ENCODE measurements at places on chromosomes 5 and 9.

DNA sequence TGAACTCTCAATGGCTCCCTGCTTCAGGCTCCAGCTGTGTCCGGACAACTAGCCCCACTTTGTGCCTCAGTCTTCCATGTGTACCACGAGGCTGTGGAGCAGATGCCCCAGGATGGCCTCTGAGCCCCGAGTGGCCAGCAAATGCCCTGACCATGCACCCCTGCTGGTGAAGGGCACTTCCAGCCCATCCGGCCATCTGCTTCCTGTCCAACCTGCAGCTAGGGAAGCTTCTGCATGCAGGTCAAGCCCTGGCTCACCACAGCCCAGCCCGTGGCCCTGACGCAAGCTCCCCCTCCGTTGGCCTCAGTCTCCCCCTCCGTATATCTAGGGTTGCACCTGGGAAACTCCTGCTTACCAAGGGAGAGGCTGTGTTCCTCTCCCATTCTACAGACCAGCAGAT, 4.8 kb downstream of the NINJ1 start:
- no peak for DNase-seq

GRCh38 chr5:152623951-152624350, 218.9 kb upstream of the NMUR2 start:
- DNase-seq: no peak

DNA sequence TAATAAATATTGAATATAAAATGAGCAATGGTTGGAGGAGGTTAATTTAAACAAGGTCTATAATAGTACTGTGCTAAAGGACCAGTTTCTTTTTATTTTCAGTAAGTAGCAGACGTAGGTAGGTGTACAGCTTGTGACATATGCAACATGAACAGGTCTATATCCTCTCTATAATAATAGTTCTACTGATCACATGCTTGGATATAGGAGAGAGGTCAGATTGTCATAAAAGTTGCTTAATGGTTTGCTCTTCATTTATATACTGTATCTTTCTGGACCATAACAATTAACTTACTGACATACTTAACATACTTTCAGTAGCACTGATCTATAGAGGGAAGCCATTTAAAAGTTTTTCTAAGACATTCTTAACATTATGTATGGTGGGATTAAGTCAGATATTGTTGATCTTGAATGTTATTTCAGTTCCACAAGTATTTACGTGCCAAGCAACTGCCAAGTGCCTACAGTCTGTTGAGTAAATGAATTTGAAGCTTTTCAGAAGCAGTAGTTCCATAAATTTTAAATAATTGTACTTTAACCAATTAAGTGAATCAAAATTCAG, 68.0 kb downstream of the DENND4C start:
- no peak for DNase-seq

- no peak for DNase-seq
Measured at GRCh38 chr5:35668319-35668718, 50.7 kb downstream of the SPEF2 start.

DNA sequence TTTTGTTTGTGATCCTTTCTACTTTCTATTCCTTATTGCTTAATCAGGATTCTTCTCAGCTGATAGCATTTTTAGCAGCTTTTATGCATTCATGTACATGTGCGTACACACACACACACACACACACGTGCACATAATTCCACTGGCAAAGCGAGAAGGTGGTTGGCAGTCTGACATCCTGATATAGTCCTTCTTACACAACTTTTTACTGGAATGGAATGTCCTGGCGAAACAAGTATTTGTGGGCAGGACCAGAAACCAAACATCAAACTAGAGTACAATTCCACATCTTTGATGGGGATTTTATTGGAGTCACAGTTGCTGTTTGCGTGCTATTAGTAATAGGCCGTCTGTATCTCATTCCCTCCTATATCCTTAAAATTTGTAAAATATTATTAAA, 356.5 kb downstream of the CCDC171 start:
- no peak for DNase-seq

- no peak for DNase-seq
Measured at GRCh38 chr9:98171176-98171925, 21.1 kb downstream of the CORO2A start.

DNA sequence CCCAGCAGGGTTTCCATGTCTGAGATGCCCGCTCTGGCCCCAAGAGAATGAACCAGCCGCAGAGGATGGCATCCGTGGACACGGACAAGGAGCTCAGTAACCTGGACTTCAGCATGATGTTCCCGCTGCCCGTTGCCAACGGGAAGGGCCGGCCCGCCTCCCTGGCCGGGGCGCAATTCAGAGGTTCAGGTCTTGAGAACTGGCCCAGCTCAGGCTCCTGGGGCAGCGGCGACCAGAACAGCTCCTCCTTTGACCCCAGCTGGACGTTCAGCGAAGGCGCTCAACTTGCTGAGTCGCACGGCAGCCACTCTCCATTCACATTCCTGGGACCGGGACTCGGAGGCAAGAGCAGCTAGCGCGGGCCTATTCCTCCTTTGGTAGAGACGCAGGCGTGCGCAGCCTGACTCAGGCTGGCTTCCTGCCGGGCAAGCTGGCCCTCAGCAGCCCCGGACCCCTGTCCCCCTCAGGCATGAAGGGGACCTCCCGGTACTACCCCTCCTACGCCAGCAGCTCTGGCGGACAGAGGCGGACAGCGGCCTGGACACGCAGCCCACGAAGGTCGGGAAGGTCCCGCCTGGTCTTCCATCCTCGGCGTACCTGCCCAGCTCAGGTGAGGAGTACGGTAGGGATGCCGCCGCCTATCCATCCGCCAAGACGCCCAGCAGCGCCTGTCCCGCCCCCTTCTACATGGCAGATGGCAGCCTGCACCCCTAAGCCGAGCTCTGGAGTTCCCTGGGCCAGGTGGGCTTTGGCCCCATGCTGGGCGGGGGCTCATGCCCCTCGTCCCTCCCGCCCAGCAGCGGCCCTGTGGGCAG, 74.4 kb downstream of the INSL6 start:
- no peak for DNase-seq

- DNase-seq: no peak
Measured at GRCh38 chr9:136284311-136284710, 19.6 kb downstream of the CCDC187 start.

- no peak for DNase-seq
Measured at GRCh38 chr9:6894135-6894534, 136.4 kb downstream of the KDM4C start.

- DNase-seq: no peak
Measured at GRCh38 chr9:92177591-92177990, 62.4 kb upstream of the SPTLC1 start.

DNA sequence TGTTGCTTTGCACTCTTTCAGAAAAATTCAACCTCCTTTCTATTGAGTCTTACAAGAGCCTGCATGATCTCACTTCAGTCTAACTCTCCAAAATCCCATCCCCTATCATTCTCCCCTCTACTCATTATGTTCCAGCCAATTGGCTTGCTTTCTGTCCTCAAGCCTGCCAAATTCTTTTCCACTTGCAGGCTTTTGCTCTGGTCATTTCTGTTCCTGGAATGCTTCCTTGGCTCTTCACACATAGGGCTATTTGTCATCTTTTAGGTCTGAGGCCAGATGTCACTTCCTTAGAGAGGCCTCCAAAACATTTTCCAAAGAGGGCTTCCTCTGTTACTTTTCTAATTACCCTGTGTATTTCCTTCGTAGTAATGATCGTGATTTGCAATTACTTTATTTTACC, 11.8 kb upstream of the CHD1 start:
- no peak for DNase-seq

DNA sequence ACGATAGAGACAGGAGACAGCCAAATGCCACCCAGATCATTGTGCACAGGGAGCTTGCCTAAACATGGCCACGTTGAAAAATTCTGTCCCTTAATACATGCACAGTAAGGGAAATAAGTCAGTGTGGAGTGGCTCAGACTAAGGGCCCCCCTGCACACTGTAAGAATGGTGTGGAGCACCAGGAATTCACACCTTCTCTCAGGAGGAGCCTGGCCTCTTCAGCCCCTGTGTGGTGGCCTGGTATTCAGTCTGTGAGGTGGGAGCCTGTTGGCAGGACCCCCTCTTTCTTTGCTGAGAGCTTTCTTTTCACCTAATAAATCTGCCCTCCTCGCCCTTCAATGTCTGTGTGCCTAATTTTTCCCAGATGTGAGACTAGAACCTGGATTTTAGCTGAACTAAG, 66.1 kb upstream of the RASGRF2 start:
- DNase-seq: no peak

- DNase-seq: no peak
Measured at GRCh38 chr5:80151890-80152289, 104.0 kb downstream of the SERINC5 start.

DNA sequence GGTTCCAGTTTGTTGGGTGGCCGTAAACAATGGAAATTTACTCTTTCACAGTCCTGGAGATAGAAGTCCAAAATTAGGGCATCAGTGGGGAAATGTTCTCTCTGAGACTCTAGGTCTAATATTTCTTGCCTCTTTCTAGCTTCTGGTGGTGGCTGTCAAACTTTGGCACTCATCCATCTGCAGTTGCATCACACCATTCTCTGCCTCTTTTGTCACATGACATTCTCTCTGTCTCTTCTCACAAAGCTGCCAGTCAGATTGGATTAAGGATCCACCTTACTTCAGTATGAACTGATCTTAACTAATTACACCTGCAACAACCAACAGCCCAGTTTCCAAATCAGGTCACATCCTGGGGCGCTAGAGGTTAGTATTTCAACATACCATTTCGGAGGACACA, 222.9 kb upstream of the FTMT start:
- DNase-seq: no peak

DNA sequence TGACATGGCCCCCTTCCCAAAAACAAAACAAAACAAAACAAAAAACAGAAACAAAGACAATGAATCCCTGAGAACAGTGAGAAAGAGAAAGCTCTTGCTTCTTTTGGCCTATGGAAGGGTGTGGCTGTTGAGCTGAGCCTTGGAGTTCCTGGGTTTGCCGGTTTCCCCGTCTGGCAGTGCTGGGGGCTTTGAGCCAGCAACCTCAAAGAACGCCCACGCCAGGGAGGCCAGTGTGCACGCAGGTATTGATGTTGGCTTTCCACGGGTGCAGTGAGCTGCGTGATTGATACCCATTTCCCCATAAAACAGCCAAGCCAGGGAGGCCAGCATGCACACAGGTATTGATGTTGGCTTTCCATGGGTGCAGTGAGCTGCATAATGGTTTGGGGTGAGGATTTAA, 8.3 kb upstream of the LCN1 start:
- DNase-seq: no peak

GRCh38 chr9:70441622-70442021, 27.2 kb upstream of the KLF9 start:
- DNase-seq: no peak

- no peak for DNase-seq
Measured at GRCh38 chr5:33834334-33834733, 57.5 kb downstream of the ADAMTS12 start.

DNA sequence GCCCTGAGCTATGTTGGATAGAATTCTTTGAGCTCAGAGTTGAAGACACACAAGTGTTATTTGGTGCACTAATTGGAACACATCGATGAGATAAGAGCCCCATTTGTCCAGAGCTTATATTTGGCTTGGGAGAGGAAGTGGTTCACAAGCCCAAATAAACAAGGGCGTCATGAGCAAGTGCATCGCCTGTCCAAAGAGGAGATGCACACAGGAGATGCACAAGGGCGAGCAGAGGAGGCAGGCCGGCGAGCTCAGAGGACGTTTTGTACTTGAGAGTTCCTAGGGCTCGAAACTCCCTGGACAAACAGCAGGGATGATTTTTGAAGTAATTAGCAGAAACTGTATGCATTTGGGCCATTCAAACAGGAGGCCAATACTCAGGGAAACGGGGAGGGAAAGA, 212.8 kb upstream of the IRX1 start:
- no peak for DNase-seq

DNA sequence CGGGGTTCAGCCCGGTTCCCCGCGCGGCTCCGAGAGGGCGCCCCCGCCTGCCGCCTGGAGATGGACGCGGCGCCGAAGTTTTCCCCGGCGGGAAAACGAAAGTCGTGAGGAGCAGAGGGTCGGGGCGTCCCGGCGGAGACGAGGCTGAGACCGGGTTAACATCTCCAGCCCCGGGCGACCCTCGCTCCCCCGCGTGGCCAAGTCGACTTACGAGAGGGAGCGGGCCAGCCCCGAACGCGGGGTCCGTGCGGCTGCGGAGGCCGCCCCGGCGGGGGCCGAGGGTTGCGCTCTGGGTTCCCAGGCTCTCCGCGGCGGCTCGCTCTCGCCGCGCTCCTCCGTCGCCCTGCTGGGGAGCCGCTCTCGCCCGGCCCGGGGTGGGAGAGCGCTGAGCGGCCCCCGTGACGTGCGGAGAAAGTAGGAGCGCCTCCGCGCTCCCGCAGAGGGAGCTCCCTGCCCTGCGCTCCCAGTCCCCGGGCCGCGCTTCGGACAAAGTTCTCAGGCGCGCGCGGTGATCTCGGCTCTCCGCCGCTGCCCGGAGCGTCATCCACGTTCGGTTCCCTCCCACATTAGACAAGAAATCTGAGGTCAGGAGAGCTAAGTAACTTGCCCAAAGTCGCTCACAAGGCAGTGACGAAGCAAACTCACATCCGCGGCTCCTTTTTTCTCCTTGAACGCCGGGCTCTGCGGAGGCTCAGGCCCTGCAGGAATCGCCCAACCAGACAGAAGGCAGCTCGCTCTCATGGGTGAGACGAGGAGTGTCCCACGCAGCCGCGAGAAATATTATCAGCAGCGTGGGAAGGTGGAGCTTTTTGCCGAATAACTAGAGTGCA, 1.2 kb upstream of the GCNT4 start:
- DNase-seq: peak; percentile 30

GRCh38 chr5:73582285-73583145, 17.0 kb downstream of the UTP15 start:
- DNase-seq: no peak

- no peak for DNase-seq
Measured at GRCh38 chr9:79610791-79611614, 39.2 kb downstream of the TLE4 start.

DNA sequence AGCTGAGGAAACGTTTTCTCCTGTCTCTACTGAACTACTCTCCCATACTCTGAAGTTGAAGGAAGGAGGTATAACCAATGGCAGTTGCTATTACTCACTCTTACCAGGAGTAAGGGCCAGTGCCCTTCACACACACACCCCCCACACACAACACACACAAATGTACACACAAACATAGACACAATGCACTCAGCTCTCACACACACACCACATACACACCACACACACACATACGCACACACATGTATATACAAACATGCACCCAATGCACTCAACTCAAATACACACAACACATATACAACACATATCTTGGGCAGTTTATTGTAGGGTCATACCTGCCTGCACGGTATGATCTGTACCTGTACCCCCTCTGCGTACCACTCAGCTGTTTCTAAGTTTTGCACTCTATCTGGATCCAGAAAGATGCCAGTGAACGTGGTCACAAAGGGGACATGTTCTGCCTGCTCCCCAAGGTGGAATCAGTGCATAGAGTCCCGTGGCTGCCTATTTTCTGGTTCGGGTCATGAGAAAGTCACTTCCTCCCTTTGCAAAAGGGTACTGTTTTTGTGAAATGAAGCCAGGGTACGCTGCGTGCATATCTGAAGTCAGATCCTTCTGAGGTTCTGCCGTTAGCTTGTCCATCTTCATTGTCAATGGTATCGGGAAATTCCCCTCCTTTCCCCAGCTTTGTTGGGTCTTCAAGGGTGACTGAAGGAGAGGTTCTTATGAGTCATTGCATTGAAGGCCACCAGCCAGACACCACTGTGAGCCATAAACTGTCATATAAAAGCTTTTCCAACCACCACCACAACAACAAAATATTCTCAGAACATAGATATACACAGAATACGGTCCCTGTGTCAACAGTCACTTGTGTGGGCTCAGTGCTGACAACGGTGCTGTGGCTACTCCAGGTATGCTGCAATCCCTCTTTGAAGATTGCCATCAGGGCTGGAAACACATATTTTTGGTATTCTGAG, 131.9 kb downstream of the UGCG start:
- no peak for DNase-seq

Measured in activated CD4-positive, alpha-beta T cell treated with anti-CD3 and anti-CD28 coated beads, Interleukin-2, amount 50 U/mL, for 24 hours (primary cell).